ENCODE measurements at places on chromosomes 12 and 14. TPM values are rescaled to one million over a fixed set of nuclear protein-coding genes. Genes with fewer than 3 reads are reported as not detected.

- H3K36me3 ChIP-seq: no peaks in the 10 kb centered on the region
- no peak overlapping the region for H3K27ac ChIP-seq
- H3K27me3 ChIP-seq: no peaks in the 10 kb centered on the region
- DNase-seq: no peak
- no peaks in the 10 kb centered on the region for H3K4me1 ChIP-seq
Measured at GRCh38 chr14:40393143-40393542, 960.9 kb upstream of the FBXO33 start.

- DNase-seq: no peak
- H3K27ac ChIP-seq: no peak overlapping the region
- no peaks in the 10 kb centered on the region for H3K27me3 ChIP-seq
- no peak overlapping the region for H3K4me3 ChIP-seq
- H3K36me3 ChIP-seq: no peaks in the 10 kb centered on the region
Measured at GRCh38 chr14:48319823-48320222, 644.4 kb upstream of the MDGA2 start.

DNA sequence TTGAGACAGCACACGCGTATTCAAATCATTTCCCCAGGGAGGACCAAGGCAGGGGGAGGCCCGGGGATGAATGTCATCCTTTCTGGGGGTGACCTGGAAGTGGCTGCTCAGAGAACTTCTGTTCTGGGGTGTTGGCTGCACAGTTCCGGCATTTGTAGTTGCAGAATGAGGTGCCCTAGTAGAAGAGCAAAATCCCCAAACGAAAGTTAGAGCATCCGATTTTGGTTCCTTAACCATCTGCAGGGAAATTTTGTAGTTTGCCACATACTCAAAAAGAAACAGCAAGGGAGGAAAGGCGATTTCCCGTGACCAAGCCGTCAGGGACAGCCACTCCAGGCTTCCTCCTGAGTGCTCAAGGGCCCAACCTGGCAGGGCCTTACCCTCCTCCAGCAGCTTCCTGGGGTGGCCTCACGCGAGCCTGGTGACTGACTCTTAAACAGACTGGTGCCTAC is 13.0 kb upstream of the TRAF3 start:
- H3K4me3 ChIP-seq: no peak overlapping the region
- no peak overlapping the region for H3K27ac ChIP-seq
- H3K36me3 ChIP-seq: no peaks in the 10 kb centered on the region
- no peaks in the 10 kb centered on the region for H3K27me3 ChIP-seq
- no peak for DNase-seq

Gene SLC7A8
- total RNA-seq: 41.4 TPM

Gene WDHD1
- total RNA-seq: 1.2 TPM

- H3K4me1 ChIP-seq: peaks cover 38% of the 10 kb centered on the region
- no peaks in the 10 kb centered on the region for H3K36me3 ChIP-seq
- no peak overlapping the region for H3K27ac ChIP-seq
- H3K27me3 ChIP-seq: no peaks in the 10 kb centered on the region
- H3K4me3 ChIP-seq: no peak overlapping the region
Measured at GRCh38 chr12:88308825-88309224, 166.7 kb downstream of the TMTC3 start.

Gene PCED1B
- 2.9 TPM for total RNA-seq

DNA sequence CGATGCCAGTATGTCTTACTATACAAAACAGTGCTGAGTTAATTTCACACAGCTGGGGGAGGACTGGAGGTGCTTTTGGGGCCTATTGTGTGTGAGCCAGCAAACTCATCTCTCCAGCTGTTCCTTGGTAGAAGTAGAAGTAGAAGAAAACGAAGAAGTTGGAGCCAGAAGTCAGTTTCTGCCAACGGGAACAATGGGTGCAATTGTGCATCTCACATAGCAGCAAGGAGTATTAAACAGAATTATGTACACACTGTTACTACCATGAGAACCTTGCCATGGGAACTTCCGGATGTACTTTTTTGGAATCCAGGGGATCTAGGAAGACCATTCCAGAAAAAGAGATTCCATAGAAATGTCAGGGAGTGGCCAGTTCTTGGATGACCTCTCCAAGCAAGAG is 88.6 kb downstream of the VCPKMT start:
- H3K36me3 ChIP-seq: no peaks in the 10 kb centered on the region
- no peaks in the 10 kb centered on the region for H3K4me1 ChIP-seq
- DNase-seq: no peak
- H3K27ac ChIP-seq: no peak overlapping the region
- H3K4me3 ChIP-seq: no peak overlapping the region

Data from tibial nerve (tissue), 4 donors.